Stimulated activated CD8-positive, alpha-beta memory T cell treated with anti-CD3 and anti-CD28 coated beads, Interleukin-4, amount 100 ng/mL, for 1 hour (primary cell): ENCODE measurements at places on chromosomes 5 and 9.
A peak's percentile ranks its signal among the peaks of the same experiment; 100 is the strongest.

DNA sequence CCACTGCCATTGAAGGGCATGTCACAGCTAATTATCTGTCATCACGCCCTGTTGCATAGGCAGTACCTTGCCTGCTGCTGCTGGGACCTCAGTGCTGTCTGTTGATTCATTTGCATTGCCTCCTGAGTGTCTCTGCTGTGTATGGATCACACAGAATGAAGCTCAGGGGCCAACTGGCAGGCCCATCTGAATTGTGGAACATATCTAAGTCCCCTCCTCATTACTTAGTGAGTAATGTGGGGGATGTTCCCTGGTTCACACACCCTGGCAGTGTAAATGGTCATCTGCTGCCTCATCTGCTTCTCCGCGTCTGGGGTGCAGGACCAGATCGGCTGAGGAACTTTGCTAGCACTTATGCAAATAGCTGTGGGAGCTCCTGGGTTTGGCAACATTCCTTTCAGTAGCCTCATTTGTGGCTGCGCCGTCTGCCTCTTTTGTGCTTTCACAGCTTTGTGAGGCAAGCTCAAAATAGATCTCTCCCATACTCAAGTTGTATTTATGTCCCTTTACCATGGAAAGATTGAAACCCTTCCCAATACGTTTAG, 25.4 kb downstream of the TYRP1 start:
- no peak for DNase-seq

GRCh38 chr9:127741831-127742434, 6.8 kb upstream of the TOR2A start:
- DNase-seq = no peak

DNA sequence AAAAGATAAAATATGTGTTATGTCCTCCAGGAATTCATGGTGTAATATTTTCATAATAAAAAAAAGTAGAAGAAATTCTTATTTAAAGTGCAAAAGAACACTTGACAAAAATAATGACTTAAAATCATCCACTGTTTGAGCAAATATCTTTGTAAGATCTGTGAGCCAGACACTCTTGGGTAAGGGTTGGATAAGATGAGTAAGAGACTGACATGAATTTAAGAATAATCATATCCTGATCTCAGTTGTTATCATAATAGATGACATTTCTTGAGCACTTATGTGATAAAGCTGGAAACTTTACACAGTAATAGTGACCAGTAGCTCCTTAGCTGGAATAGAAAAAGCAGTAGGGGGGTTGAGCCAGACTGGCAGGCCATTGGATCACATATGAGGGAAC, 40.0 kb upstream of the ADRB2 start:
- DNase-seq = no peak

GRCh38 chr9:38371495-38371894, 21.0 kb upstream of the ALDH1B1 start:
- DNase-seq = no peak

DNA sequence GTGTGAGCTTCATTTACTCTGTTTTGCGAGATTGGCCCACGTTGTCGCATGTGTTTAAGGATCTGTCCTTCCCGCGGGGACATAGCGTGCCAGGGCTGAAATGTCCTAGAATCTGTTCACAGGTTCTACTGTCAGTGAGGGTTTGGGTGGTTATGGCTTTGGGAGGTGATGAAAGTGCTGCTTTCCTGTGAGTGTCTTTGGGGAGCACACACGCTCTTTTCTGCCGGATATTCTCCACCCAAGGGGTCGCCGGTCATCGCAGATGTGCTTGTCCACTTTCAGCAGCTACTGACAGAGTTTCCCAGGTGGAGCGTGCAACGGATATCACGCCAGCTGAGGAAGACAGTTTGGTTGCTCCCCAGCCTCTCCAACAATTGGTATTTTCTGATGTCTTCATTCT, 32.1 kb downstream of the PROP1 start:
- DNase-seq = no peak

- no peak for DNase-seq
These were observed 465.0 kb downstream of the MTRR start for GRCh38 chr5:8333977-8334376.

DNA sequence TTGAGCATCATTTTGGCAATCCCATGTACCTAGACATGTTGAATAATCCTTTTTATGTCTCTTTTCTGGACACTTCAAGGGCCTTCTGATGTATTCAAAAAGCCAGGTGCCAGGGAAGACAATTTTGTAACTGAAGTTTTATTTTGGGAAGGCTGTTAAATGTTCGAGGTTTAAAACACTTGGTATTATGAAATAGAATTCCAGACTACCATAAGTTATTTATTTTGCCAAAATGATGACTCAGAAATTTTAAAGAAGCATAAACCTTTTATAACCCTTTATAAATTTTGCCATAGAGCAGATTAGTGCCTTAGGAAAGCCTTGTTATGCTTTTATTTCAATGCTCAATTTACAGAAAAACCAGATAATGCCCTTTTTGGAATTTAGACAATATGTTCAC, 30.3 kb upstream of the UHRF2 start:
- DNase-seq = no peak

GRCh38 chr9:113580041-113580953, 116.8 kb downstream of the RGS3 start:
- peak; percentile 23 for DNase-seq

- no peak for DNase-seq
These were observed 52.6 kb upstream of the SH3PXD2B start for GRCh38 chr5:172506921-172507320.

DNA sequence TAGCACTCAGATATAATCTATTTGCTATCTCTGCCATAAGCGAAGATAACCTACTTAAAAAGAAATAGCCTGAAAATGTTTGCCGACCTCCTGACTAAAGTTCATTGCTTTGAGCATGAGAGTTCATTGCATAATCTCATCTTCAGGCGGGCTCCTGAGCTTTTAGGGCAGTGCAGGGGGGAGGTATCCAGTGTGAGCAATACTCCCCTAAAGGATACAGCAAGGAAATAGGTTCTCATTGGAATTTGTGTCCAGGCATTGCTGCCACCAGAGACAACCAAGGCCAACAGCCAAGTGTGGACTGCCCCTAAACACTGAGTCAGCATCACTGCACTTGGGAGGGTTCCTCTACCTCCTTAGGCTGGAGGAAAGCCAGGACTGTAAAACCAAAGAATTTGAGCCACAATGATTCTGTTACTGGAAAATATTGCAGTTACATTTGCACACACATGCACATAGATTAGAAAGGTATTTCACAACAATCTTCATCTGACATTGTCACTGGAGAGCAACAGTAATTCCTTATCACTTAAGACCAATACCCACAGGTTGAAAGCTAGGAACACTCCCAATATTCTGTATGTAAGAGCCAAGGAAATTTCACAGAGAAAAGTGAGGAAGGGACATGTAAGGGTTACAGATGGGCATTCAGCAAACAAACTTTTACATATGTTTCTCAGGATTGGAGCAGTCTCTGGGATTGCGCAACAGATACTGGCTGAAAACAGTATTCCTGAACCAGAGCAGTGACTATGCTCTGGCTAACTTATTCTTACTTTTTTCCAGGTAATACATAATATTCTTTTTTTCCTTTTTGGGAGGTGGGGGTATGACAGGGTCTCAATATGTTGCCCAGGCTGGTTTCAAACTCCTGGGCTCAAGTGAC, 98.6 kb upstream of the TLE1 start:
- DNase-seq = no peak

GRCh38 chr9:110143950-110144545, 63.9 kb downstream of the C9orf152 start:
- DNase-seq = no peak

DNA sequence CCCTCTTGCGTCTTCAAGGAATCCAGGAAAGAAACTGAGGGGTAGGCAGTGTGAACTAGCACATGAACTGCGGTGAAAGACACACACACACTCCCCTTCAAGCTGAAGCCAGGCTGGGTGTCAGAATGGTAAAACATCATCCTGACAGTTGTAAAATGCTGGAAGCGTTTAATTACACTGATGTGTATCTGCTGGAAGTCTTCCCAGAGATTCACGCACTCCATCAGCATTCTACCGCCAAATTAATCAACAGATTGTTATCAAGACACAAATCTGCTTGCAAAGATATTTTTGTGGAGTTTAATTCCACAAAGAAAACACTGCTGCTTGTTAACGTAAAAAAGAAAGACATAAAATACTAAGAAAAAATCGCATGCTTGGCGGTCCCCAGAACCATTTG, 241.0 kb upstream of the NFIL3 start:
- no peak for DNase-seq

DNA sequence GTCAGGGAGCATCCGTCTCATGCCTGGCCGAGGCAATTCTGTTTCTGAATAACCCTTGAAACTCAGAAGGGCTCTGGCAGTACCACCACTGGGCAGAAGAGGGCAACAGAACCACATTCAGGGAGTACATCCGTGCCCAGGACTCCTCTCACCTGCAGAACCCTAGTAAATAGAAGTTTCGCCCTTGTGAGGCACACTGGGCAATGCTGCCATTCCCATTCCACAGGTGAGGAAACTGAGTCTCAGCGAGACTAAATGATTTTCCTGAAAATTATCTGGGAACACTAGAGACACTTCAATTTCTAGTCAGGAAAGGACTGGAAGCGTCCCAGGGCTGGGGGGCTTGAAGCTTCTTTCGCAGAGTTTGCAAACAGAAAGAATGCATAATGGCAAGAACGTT, 74.7 kb downstream of the FGF1 start:
- DNase-seq = peak; percentile 29

DNA sequence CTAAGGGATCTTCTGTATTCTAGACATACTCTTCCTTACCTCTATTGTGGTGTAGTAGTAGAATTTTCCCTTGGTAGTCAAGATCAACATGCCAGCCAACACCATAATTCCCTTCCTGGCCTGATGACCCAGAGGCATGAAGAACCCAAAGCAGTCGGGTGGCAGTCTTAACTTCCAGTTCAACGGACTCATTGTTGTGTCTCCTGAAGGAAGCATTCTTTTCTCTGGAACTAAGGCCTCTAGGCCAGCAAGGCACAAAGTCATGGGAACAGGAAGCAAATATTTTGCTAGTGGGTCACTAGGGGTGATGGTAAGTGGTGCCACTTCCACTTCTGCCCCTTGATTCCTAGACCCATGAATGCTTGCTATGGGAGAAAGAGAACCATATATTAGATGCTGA, 55.2 kb upstream of the DAPK1 start:
- DNase-seq = no peak

GRCh38 chr5:96318569-96319110, 114.4 kb downstream of the PCSK1 start:
- no peak for DNase-seq

- no peak for DNase-seq
These were observed 106.6 kb downstream of the TMC1 start for GRCh38 chr9:72627956-72628540.

- no peak for DNase-seq
These were observed 201.5 kb downstream of the C9orf50 start for GRCh38 chr9:129419382-129419899.

- no peak for DNase-seq
These were observed 9.5 kb upstream of the MRPS2 start for GRCh38 chr9:135490980-135491464.

DNA sequence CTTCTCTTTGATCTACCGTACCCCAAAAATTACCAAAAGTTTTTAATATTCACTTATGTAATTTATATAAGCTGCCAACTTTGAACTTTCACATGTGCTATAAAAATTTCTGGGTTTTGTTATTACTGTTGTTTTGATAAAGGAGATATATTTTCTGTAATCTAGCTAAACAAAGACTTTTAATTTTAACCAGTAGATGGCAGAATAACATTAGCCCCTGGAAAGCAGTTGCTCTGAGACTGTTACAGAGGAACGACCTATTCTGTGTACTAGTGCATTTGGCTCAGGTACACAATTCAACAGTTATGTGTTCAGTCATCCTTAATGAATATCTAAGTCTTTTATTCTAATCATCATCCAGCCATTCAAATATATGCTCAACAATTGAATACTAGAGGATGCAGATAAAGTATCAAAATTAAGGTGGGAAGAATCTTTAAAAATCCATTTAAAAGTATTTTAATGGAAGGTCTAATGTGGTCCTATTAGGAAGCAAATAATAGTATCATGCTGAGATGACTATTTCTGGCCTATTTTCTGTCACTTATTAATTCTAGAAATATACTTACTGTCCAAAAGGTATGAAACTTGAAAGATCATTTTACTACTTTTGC, 8.6 kb downstream of the KLHL9 start:
- DNase-seq = no peak

GRCh38 chr9:105679257-105680022, 14.9 kb upstream of the TMEM38B start:
- DNase-seq = no peak

GRCh38 chr9:21432672-21433425, 7.4 kb upstream of the IFNA1 start:
- DNase-seq = no peak

GRCh38 chr9:118637681-118638080, 731.6 kb downstream of the BRINP1 start:
- DNase-seq = no peak

DNA sequence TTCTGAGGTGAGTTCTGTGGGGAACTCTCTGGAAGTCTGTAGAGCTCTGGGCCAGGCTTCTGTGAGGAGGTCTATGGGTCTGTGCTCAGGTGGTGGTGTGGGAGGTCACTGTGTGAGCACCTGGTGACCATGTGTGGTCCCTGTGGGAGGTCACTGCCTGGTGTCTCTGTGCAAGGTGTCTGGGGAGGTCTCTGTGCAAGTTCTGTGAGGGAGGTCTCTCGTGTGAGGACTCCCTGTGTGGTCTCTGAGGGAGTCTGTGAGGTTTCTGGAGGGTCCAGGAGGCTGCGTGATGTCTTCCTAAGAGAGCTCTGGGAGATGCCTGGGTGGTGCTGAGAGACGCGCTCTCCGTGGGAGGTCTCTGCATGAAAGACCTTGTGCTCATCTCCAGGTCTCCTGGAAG, 6.0 kb upstream of the SPATA31E1 start:
- DNase-seq = no peak

DNA sequence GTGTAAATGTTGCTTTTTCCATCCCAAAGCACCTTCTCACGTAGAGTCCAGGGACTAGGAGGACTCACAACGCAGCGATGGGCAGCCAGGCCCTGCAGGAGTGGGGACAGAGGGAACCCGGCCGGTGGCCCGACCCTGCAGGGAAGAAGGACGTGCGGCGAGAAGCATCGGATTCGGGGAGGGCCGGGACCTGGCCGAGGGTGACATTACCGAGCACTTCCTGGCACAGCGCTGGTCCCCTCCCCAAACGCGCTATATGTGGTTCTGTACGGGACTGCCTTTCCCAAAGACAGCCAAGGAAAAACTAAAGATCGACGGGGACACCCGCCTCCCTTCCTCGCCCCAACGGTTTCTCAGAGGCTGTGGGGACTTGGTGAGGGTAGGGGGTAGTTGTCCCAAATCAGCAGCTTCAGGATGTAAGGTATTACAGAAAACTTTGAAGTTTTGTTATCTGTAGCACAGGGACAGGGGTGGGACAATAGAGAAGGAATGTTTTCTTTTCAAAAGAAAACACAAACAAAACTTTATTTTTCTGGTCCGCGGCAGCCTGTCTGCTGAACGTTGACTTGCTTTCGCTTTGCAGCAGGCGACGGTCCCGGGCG, 887 bp upstream of the MAP3K1 start:
- no peak for DNase-seq
